ENCODE measurements at places on chromosomes 1 and 21.

GRCh38 chr1:174469687-174470086 lies 21.9 kb downstream of the GPR52 start:
- DNase-seq = no peak

GRCh38 chr1:222095606-222096475 lies 354.0 kb upstream of the DUSP10 start:
- no peak for DNase-seq

GRCh38 chr1:43065616-43066399 lies 106.3 kb downstream of the EBNA1BP2 start:
- DNase-seq = no peak

GRCh38 chr1:99599678-99600175 lies 46.2 kb upstream of the PALMD start:
- DNase-seq = peak; percentile 81

- no peak for DNase-seq
These were observed 86.4 kb upstream of the JUN start for GRCh38 chr1:58870298-58870676.

GRCh38 chr1:229253151-229253974 lies 17.5 kb upstream of the RAB4A start:
- DNase-seq = peak; percentile 40

Data from fibroblast of skin of left quadriceps (primary cell).